Activated CD8-positive, alpha-beta memory T cell treated with anti-CD3 and anti-CD28 coated beads, Interleukin-2, amount 10 ng/mL, durations not matched to agents 7 days and 5 days (primary cell): ENCODE measurements at places on chromosomes 7 and 10.

DNA sequence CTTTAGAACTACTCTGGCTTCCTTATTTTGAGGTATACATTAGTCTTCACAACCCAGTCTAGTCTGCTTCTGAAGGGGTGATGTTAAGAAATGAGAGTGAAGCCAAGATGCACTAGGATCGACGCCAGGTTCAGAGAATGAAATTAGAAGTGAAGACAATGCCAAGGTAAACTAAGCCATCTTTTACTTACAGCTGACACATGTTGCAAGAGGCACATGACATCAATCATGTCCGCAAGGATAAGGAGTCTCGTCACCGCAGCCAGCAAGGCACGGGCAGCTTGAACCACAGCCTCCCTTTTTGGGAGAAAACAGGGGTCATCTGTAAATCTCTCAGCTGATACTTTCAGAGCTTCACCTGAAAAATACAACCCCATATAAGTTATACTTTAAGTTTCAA is 156.7 kb downstream of the CTNNA3 start:
- no peaks in the 10 kb centered on the region for H3K36me3 ChIP-seq
- H3K27me3 ChIP-seq, result peaks cover 23% of the 10 kb centered on the region
- DNase-seq, result no peak
- H3K4me1 ChIP-seq, result no peaks in the 10 kb centered on the region
- H3K27ac ChIP-seq, result no peak overlapping the region

- no peak for DNase-seq
- H3K27ac ChIP-seq, result no peak overlapping the region
- no peaks in the 10 kb centered on the region for H3K36me3 ChIP-seq
- no peaks in the 10 kb centered on the region for H3K4me1 ChIP-seq
Measured at GRCh38 chr10:46526682-46527038, 29.8 kb downstream of the GPRIN2 start.

GRCh38 chr10:44173608-44173894 is 211.3 kb downstream of the CXCL12 start:
- no peak overlapping the region for H3K27ac ChIP-seq
- no peaks in the 10 kb centered on the region for H3K4me1 ChIP-seq

DNA sequence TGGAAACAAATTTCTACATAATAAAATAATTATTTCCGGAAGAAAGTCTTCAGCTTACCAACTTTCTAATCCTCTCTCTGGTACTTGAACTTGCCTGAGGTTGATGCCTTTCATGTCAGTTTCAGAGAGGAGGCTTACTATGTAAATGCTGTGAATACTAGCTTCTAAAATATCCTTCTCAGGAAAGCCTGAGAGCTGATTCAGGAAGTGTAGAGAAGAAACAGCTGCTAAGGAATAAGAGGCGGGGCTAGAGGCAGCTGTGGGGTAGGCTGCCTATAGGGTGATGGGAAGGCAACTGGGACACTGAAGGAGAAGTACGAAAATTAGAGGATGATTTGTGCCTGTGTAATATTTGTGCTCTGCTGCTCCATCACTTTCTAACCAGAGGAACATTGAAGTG is 69.3 kb downstream of the AVL9 start:
- peaks cover 16% of the 10 kb centered on the region for H3K4me1 ChIP-seq
- no peaks in the 10 kb centered on the region for H3K27me3 ChIP-seq
- H3K27ac ChIP-seq, result no peak overlapping the region
- H3K4me3 ChIP-seq, result no peak overlapping the region
- DNase-seq, result no peak
